Stimulated activated CD4-positive, alpha-beta T cell treated with anti-CD3 and anti-CD28 coated beads, Interleukin-2, amount 100 ng/mL, for 48 hours (primary cell): ENCODE measurements at places on chromosomes 5 and 9.

DNA sequence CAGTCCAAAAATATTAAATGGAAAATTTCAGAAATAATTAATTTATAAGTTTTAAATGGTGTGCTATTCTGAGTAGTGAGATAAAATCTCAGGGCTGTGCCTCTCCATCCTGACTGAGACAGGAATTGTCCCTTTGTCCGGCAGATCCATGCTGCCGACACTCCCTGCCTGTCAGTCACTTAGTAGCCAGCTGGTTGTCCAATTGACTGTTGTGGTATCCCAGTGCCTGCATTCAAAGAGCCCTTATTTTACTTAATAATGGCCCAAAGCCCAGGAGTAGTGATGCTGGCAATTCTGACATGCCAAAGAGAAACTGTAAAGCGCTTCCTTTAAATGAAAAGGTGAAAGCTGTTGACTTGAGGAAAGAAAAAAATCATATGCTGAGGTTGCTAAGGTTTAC is 157.5 kb downstream of the ENC1 start:
- no peak for DNase-seq

DNA sequence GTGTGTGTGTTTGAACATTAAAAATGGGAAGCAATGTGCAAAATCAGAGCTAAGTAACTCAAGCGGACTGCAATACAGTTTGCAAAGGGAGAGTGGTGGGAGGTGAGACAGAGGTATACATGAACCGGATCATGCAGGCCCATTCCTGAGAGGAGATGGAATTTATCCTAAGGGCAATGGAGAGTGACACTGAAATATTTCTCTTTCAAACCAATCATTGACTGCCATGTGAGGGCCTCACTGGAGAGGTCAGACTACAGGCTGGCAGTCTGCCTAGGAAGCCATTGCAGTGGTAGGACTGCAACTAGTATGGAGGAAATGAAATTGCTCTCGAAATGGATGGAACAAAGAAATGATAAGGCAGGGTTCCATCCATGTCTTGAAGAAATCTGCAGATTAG is 34.8 kb downstream of the TNFSF15 start:
- no peak for DNase-seq

- DNase-seq: no peak
Measured at GRCh38 chr5:177995691-177996595, at the start of gene PROP1. TSS of gene PROP1 (minus strand) at chr5:177996242. CDS start at chr5:177995933, 309 bp downstream.

GRCh38 chr5:109533751-109534272 is 124.0 kb upstream of the PJA2 start:
- DNase-seq: no peak

GRCh38 chr9:129407905-129408452 is 212.9 kb downstream of the C9orf50 start:
- no peak for DNase-seq

- no peak for DNase-seq
Measured at GRCh38 chr5:127518319-127518621, 830 bp downstream of the PRRC1 start.

DNA sequence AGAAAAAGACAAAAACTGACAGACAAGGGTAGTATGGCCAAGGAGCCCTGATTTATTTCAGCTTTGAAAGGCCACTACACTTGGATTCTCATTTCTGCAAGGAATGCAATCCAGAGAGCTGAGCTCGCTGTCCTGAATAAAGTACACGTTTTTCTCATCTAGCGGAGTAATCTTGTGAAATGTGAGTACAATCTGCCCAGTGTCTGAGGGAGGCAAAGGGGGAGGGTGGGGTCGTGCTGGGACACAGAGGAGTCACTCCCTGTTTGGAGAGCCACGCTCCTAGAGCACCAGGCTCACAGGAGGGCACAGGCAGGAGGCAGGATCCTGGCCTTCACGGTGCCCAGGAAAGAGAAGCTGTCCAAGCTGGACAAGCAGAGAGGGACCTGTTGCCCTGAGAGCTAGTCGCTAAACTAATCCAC is 51.0 kb upstream of the IFNK start:
- DNase-seq: no peak

- no peak for DNase-seq
Measured at GRCh38 chr5:3925935-3926334, 330.3 kb downstream of the IRX1 start.

GRCh38 chr9:122213589-122214413 is 15.0 kb downstream of the LHX6 start:
- peak; percentile 35 for DNase-seq

- DNase-seq: no peak
Measured at GRCh38 chr5:138784590-138784989, 31.4 kb downstream of the CTNNA1 start.

DNA sequence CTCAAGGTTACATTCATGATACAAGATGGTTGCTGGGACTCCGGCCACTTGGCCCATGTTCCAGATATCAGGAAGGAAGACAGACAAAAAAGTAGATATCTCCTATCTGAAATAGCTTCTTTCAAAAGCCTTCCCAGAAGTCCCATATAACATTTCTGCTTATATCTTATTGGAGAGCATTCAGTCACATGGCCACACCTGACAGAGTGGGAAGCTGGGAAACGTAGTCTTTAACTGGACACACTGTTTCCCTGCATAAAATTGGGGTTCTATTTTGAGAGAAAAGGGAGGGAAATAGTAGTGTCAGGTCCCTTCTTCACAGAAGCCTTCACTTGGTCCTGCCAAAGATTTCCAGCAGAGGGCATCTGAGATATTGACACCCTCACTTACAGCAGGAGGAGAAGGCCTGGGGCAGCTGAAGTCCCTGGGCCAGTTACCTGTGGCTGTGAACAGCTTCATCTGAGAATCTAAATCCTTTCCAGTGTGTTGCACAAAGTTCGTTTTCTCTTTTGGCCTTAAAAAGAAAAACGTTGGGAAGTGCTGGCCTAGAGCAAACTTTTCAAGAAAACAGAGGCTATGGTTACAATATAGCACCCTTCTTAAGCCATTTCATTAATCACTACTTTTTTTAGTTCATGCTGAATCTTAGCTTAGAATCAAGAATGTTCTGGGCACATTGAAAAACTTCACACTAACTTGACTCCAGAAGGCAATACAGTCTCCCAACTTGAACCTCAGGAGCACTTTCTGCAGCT is 33.5 kb downstream of the SPEF2 start:
- DNase-seq: peak; percentile 46

GRCh38 chr5:62969409-62970120 is 390.9 kb downstream of the LRRC70 start:
- no peak for DNase-seq

DNA sequence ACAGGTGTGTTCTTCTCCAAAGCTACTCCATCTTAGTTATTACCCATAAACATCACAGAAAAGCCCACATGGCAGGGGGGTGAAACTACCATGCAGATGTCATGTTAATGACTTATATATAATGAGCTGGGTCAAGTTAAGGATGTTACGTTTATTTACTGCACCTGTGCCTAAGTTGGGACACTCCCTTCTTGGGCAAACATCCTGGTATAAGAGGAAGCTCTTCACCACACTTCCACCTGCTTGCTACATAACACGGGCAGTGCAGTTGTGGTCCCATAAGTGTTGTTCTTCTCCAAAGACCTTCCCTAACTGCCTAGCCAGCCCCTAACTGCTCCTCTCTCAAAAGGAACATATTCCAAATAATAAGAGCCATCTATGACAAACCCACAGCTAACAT is 9.3 kb upstream of the ZCCHC9 start:
- no peak for DNase-seq
